Fibroblast of mammary gland (primary cell): ENCODE measurements at places on chromosomes 12 and 14.

DNA sequence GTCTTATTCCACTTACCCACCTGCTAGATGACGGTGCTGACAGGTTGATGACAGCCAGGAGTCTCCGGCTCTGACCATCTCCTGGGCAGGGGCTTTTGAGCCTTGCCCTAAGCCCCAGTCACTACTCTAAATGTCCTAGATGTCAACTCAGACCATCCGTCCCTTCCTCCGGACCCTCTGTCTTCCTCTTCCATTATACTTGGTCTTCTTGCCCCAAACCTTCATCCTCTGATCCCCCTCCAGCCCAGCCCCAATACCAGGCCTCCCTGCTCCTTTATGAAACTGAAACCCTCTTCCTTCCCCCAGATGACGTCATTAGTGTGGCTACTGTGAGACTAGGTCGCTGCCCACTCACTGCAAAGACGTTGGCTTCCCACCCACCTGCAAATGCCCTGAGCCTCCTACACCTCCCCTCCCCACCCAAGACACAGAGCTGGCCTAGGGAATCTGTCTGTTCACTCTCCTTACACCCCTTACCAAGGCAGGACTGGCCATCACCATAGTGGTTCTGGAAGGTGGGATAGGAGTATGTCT, 10.1 kb downstream of the KRT71 start:
- no peak for DNase-seq

- DNase-seq, result peak; percentile 22
These were observed 234.9 kb downstream of the KTN1 start for GRCh38 chr14:55814873-55815272.

DNA sequence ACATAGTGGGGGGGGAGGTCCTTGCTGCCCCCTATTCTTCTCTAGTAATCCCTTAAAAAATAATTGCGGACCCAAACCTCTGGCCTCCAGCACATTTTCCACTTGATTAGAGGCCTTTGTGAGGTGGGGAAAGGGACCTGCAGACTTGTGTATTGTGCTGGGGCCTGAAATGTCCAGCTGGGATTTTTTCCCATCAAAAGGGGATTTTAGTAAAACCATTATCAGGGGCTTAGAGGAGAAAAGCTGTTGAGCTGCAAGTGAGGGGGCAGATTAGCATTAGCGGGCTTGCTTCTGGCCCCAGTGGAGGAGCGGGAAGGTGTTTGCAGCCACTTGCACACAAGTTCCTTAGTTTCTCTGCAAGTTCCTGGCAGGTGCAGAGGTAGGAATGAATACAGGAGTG, 13.9 kb downstream of the FBXL14 start:
- DNase-seq, result no peak

- DNase-seq, result peak; percentile 89
These were observed 78.4 kb upstream of the FUT8 start for GRCh38 chr14:65333943-65334687.

DNA sequence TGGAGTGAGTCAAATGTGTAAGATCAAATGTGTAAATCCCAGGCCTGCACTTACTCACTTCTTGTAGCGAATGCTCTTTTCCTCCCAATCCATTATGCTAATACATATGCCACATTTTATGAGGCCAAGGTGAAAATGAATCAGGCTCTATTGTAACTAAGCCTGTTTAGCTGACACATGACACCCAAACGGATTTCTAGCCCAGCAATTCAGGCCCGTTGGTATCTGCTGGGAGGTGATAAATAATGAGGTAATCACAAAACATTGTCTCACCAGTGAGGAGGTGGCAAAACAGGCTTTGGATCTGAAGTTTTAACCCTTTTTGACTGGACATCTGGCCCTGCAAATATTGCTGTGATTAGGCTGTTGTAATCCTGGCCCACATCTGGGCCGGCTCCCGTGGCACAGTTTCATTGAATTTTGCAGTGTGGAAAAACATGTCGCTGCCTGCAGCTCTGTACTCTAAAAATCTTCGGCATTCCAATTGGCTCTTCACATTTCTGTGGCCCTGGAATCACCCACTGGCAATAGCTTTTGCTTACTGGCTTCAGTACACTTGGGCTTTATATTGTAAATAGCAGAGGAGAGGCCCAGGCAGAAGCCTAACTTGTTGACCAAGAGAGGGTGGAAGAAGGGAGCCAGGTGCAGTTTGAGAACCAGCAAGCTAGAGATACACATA, 106.1 kb downstream of the PAX9 start:
- DNase-seq, result no peak

DNA sequence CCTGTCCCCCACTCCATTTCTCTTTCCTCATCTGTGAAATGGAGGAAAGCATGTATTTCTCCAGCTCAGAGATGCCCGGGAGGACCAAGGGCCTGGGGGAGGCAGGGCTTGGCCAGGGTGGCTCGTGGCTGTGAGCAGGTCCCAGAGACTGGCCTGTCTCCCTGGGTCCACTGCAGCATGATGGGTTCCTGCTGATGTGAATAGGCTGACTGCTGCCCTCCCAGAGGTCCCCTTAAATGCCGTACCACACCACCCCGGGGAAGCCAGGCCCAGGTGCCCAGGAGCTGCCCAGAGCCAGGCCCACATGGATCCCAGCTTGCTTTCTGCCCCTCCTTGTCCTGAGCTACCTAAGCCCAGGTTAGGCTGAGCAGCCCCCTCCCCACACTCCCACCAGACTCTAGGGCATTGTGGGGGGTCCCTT, 158.2 kb upstream of the C14orf180 start:
- DNase-seq, result no peak

DNA sequence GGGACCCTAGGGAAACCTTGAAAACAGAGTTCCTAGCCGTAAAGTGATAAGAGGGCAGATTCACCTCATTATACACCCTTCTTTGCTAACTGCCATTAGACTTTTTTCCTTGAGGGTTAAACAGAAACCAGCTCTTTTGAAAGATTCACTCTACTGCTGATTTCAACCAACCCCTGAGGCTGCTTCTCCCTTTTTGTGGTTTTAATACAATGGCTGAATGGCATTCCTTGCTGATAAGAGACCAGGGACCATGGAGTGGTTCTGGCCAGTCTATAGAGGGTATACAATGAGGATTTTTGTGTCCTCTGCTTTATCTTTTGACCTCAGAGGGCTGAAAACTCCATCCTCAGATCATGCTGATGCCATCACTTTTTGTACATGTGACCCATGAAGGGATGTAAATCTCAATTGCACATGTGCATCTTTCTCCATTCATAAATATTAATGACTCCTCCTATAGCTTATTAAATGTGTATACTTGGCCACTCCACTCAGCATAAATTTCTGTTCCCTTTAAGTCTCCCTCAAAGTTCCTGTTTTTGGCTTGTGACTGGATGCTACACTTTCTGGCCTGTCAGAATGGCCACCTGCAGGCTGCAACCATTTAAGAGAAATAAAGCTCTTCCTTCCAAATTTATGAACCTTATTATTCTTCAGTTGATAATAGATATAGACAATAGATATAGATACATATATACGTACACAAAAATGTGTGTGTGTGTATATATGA, 233.8 kb upstream of the SEL1L start:
- no peak for DNase-seq

- DNase-seq, result no peak
These were observed 155.0 kb upstream of the TMEM132C start for GRCh38 chr12:128111951-128112350.

DNA sequence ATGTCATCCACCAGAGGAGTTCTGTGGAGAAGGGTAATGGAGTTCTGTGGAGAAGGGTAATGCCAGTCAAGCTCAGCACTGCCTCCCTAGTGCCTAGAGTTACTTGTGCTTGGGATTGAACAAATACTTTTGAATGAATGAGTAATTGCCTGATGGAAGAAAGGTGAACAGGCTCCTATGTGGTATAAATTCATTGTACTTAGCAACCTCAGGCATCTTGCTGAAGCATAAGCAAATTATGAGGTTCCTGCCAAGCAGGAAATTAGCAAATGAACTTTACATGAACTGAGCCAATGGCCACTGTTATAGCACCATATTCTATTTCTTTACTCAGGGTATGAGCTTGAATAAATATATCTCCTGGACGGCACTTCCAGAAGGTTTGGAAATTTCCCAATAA, 1047.2 kb downstream of the SLC6A15 start:
- no peak for DNase-seq

GRCh38 chr12:24229031-24229700, 279.7 kb upstream of the SOX5 start:
- no peak for DNase-seq

DNA sequence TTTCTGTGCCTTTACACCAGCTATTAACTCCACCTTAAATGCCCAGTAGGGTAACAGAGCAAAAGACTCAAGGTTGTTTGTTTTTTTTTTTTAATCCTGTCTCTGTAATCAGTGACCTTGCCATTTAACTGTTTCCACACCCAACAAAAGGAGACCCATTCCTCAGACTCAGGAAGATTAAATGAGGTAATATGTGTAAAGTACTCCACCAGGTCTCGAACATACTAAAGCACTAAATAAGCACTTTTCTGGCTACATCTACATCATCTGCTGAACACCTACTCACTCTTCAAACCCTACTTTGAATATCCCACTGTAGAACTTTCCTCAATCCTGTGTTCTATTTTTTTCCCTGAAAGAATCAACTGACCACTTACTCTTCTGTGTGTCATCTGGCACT, 4.1 kb downstream of the SLC2A13 start:
- DNase-seq, result no peak

- no peak for DNase-seq
These were observed 153.1 kb upstream of the OTX2 start for GRCh38 chr14:56963381-56963780.

DNA sequence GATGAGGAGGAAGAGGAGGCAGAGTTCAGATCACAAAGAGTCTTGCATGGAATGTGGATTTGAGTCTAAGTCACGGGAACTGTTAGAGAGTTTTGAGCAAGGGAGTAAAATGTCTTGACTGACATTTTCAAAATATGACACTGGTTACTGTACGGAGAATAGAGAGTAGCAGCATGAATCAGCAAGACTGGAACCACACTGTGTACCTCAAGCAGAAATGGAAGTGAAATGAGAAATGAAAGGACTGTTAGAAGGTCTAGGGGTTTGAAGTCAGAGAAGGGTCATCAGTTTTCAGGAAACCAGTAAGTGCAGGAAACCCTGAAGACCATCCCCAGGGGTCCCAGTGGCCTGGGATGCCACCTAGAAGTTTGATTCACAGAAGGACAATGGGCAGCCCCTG, 236.3 kb downstream of the GALC start:
- DNase-seq, result no peak
